ENCODE measurements at places on chromosomes 4 and X.

- DNase-seq, result no peak
Measured at GRCh38 chrX:47047989-47048388, 30.3 kb upstream of the RGN start.

- no peak for DNase-seq
Measured at GRCh38 chr4:55763996-55764395, 55.6 kb upstream of the EXOC1L start.

- DNase-seq, result no peak
Measured at GRCh38 chrX:100717363-100717762, 14.6 kb downstream of the SYTL4 start.

GRCh38 chr4:100590325-100590724 is 72.5 kb upstream of the EMCN start:
- peak; percentile 20 for DNase-seq

DNA sequence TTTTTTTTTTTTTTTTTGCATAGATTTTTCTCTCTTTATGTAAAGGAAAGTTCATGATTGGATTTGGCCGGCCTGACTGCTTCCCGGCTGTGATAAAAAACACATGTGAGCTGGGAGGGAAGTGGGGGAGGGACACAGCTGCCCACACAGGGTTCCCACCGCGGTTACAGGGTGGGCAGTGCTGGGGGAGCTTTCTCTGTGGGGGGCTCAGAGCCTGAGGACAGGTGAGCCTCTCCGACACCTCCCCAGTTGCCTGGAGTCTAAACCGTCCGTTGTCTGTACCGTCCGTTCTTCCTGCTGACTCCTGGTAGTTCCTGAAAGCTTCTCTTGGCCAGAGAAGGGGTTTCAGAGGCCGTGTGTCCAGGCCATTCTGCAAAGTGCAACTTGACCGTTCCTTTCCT is 21.8 kb downstream of the SHOX start:
- no peak for DNase-seq

- peak; percentile 79 for DNase-seq
Measured at GRCh38 chr4:6953751-6954380, 44.2 kb downstream of the TBC1D14 start.

- DNase-seq, result peak; percentile 13
Measured at GRCh38 chr4:157792716-157793115, 380.1 kb downstream of the GASK1B start.

- DNase-seq, result no peak
Measured at GRCh38 chrX:27276751-27277150, 186.4 kb downstream of the PPP4R3C start.

- DNase-seq, result no peak
Measured at GRCh38 chrX:13934731-13935130, 95.0 kb downstream of the GEMIN8 start.

DNA sequence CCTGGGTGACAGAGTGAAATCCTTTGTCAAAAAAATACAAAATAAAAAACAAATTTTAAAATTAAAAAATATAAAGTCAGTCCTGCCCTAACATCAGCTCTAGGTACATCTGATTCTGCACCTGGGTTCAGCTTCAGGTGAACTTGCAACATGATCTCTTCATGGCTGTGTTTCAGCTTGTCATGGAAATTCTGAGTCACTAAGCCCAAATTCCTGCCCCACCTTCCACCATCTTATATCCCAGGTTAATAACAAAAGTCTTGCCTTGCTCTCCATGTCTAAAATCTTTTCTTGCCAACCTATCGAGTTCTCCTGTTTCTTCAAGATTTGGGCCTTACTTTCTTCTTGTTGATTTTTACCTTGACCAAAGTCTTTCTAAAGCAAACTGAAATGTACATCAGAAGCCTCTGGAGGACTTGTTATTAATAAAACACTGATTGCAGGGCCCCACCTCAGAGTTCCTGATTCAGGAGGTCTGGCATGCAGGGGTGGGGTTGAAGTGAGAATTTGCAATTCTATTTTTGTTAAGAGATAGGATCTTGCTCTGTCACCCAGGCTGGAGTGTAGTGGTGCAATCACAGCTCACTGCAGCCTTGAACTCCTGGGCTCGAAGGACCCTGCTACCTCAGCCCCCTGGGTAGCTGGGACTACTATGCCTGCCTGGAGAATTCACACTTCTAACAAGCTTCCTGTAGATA is 125.8 kb upstream of the VCX3A start:
- peak; percentile 9 for DNase-seq

GRCh38 chrX:13094828-13095341 is 50.5 kb upstream of the FAM9C start:
- DNase-seq, result no peak

DNA sequence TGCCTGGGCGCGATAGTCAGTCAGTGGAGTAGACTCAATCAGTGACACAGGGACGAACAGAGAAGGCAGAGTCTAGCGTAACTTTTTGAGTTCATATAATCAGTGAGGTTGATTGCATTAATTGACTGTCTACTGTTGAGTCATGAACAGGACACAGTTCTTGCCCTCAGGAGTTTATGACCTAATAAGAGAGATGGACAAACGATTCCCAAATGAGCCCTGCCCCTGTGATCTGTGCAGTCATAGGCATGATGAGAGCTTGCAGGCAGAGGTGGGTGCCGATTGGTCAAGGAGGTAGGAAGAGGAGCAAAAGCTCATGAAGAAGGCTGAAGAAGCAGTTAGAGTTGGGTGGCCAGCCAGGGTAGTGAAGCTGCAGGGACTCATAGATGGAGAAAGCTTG is 57.1 kb downstream of the ADD1 start:
- DNase-seq, result no peak

- no peak for DNase-seq
Measured at GRCh38 chrX:10107483-10107882, 49.3 kb upstream of the CLCN4 start.

- no peak for DNase-seq
Measured at GRCh38 chrX:54633641-54634040, 103.6 kb downstream of the GNL3L start.

DNA sequence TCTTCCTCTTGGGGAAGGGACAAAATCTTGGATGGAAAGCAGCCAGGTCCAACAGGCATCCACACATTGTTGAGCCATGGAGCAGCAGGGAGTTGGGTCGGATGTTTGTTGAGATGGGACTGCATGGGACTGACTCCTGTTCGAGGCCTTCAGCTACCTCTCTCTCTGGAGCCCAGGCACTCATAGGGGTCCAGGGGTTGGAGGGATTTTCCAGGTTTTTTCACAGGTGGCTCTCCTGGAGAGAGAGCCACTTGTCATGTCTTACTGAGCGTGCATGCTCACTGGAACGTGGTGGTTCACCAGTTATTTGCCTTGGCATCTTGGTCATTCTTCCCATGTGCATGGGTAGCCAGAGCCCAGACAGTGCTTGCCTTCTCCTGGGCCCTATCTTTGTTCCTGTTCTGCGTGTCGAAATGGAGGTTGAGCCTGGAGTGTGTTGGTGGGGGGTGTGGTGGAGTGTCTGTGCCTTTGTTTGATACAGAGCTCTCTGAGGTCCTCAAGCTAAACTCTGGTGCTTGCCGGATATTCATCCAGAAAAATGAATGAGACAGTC is 60.6 kb downstream of the NBDY start:
- no peak for DNase-seq

- DNase-seq, result no peak
Measured at GRCh38 chrX:68532831-68533533, 34.1 kb downstream of the YIPF6 start.

DNA sequence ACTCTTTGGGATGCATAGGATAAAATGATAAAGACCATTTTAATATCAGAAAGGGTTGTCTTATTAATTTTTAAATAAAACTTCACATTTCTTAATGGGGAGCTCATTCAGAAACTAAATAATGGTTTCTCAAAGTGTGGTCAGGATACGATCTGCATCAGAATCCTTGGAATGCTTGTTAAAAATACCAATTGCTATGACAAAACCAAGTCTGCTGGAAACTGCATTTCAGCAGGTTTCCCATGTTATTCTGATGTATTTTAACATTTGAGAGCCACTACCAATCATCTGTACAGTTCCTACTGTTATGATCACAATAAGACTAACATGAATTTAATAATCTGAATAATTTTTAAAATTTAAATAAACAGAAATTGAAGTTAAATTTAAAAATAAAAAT is 115.1 kb downstream of the SOWAHB start:
- peak; percentile 85 for DNase-seq

GRCh38 chr4:115834441-115834840 is 721.0 kb upstream of the NDST4 start:
- no peak for DNase-seq

GRCh38 chr4:8736090-8736825 is 135.4 kb downstream of the HMX1 start:
- no peak for DNase-seq

DNA sequence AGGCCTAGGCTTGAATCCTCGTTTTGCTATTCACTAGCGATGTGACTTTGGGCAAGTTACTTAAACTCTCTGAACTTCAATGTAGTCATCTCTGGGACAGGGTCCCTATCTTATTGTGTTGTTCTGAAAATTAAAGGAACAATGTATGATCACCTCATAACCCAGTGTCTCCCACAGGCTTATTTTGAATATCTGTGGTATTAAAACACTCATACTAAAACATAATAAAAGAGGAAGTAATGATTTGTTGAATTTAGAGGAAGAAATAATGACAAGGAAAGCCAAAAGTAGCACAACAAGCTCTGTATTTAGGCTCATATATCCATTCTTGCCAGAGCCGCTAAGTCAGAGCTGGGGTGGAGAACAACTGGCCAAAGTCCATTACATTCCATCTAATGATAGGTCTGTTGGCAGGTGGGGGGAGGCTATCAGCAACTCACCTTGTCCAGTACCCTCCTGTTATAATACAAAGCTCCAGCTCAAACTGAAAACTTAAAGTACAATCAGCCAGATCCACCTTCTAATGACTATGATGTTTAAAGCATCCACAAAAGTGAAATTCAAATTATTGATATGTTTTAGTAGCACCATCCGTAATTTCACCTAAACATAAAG is 64.5 kb upstream of the LSM6 start:
- DNase-seq, result no peak

DNA sequence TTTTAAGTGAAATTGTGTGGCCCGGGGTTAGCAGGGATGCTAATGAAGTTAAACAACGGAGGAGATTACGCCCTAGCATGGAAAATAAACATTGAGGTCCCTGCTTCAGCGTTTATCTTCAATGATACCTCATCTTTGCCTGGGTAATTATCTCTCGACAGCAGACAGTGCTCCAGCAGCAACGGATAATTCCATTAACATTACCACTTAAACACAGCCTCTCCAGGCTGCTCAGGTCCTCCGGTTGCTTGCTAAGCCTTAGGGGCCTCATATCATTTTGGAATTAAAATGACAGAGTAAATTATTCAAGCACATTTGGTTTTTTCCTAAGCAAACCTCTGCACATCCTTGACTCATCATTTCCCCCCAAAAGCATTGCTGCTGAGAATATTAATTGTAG is 281.5 kb upstream of the KLF3 start:
- no peak for DNase-seq

DNA sequence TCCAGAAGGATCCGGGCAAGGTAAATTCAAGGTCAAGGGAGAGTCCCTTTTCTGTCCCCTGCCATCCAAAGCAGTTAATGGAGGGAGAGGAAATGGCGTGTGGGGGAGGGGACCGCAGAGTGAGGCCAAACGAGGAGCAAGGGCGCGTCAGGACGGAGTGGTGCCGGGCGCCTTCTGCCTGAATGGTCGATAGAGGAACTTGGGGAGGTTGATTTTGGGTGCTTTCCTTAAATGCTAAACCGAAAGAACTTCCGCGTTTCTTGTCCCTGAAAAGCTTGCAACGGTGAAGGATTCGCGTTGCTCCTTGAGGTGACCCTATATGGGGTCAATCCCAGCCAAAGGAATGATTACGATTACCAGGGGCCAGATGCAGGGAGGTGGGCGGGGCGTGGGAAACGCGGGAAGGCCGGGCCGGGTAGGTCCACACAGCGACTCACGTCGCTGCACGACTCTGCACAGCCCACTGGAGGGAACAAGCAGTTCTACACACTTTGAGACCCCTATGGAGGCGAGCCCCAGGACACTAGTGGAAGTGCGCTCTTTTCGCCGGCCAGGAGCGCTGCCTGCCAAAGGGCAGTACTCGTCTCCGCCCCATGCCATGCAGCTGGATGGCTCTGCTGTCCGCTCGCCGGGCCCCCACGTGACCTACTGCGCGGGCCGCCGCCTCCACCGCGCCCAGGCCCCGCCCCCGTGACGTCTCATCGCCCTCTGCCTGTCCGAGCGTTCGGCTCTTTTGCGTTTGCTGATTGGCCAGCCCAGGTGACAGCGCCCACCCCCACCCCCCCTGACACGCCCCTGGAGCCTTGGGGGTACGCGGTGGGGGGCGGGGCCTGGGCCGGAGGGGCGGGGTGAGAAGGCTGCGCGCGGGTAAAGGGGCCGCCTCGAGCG is 452 bp upstream of the GK start:
- DNase-seq, result peak; percentile 69

DNA sequence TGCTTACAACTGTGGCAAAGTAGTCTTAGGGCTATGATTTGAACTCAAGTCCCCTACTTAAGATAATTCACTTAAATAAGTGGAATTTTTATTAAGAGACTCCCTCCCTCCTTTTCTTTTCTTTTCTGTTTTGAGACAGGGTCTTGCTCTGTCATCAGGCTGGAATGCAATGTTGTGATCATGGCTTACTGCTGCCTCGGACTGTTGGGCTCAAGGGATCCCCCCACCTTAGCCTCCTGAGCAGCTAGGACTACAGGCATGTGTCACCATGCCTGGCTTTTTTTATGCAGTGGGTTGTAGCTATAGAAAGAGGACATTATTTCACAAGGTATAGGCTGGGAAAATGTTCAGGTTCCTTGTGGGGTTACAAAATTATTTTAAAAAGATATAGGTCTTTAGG is 19.2 kb downstream of the DIAPH2 start:
- DNase-seq, result no peak

- no peak for DNase-seq
Measured at GRCh38 chr4:10565166-10565780, 108.0 kb upstream of the ZNF518B start.

DNA sequence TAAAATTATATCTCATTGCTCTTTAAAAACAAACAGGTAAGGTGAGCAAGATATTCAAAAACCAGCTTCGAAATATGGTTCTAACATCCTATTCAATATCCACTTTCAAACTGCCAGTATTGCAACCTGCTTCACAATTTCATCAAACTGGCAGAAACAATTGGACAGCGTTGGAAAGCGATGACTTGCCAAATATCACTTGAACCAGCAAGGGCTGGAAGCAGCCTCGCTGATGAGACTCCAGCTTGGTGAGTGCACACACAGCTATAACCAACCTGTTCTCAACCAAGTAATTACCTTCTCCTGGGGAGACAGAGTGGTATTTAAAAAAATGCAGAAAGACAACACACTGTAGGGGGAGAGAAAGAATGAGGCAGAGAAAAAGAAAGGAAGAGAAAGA is 155.8 kb upstream of the RAI2 start:
- no peak for DNase-seq

DNA sequence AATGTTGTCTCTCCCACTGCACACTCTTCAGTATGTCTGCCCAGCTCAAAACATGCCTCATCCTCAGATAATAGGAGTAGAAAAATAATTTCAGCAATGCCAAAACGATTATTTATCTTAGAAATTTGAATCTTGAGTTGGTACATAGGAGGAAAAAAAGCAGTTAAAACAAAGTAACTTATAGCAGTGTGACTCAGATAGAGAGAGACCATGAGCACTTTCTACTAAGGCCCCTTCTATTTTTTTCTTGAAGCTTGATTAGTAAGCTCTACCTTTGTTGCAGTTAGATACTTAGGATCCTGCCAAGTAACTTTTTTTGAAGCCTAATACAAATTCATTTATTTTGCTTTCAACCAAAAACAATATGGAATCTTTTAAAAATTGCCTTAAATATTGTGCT is 212.3 kb downstream of the MAD2L1 start:
- DNase-seq, result no peak
